ENCODE measurements at places on chromosomes 13 and 19. TPM values are rescaled to one million over a fixed set of nuclear protein-coding genes. Genes with fewer than 3 reads are reported as not detected.

- peak; percentile 75 for DNase-seq
Measured at GRCh38 chr19:18304458-18305310, 18.2 kb downstream of the LSM4 start.

- no peak for DNase-seq
Measured at GRCh38 chr19:5338656-5339197, 1.9 kb downstream of the PTPRS start.

DNA sequence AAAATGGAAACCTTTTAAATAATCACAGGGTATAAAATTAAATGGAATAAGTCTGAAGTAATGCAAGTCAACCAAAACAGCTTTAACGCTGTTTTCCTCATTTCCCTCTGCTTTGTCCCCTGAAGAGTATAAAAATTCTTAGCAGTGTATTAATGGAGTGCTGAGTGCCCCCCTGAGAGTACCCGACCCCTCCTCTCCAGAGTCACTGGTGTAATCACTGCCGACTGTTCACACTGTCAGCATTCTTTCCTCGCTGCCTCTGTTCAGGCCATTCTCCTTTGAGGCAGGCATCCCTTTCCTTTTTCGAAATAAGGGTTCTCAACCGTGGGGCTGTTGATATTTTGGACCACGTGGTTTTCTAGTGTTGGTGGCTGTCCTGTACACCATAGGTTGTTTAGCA, 146.9 kb upstream of the SLC10A2 start:
- DNase-seq: no peak

- no peak for DNase-seq
Measured at GRCh38 chr19:5903056-5903623, 450 bp downstream of the NDUFA11 start.

DNA sequence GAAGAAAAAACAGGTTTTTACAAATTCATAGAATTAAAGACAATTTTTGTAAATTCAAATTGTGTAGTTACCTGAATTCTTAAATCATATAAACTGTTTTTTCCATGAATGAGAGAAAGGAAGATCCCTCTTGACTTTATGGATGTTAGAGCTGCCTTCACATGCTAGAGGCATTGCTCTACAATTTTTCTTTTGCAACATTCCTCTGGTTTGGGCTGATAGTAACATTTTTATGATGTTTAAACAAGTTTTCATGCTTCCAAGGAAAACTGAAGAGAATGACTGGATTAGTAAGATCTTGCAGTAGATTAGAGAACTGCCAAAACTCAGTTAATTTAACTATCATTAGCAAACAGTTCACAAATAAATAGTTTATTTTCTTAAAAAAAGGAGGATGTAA, 250.6 kb downstream of the GPC6 start:
- no peak for DNase-seq

- DNase-seq: peak; percentile 51
Measured at GRCh38 chr19:55406826-55407549, 600 bp downstream of the UBE2S start.

GRCh38 chr19:19538785-19539166, 711 bp downstream of the CILP2 start:
- DNase-seq: no peak

- no peak for DNase-seq
Measured at GRCh38 chr13:66700117-66700601, 530.0 kb downstream of the PCDH9 start.

GRCh38 chr19:29086182-29086581, 126.8 kb downstream of the UQCRFS1 start:
- no peak for DNase-seq

DNA sequence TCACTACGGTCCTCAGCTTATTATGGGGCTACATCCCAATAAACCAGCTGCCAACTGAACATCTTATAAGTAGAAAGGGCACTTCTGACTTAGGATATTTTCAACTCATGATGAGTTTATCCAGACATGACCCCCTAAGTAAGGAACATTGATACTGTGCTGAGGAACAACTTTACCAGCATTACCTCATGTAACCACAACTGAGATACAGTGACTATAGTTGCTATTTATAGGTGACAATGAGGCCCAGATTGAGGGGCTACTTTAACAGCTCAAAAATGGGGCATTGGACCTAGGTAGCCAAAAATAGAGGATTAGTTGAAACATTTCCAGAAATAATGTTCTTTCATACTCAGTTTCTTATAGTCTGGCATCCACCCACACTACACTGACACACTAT, 26.8 kb downstream of the SKA3 start:
- no peak for DNase-seq

Gene ZNF418
- 1.9 TPM for total RNA-seq

DNA sequence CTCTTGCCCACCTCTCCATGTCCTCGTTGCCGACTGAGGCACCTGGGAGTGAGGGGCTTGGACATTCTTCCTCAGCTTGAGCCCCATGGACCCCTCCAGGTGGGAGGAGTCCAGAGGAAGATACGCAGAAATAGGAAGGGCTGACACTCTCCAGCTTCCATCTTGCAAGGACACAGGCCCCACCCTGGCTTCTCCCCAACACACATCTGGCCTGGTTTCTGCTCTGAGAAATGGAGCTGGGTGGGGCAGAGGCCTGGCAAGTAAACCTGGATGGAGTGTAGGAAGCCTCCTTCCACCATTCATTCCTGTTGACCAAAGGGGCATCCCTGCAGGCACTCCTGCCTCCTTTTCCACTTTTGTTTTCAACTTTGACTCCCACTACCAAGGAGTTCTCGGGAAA, 50.5 kb downstream of the NFIX start:
- no peak for DNase-seq

DNA sequence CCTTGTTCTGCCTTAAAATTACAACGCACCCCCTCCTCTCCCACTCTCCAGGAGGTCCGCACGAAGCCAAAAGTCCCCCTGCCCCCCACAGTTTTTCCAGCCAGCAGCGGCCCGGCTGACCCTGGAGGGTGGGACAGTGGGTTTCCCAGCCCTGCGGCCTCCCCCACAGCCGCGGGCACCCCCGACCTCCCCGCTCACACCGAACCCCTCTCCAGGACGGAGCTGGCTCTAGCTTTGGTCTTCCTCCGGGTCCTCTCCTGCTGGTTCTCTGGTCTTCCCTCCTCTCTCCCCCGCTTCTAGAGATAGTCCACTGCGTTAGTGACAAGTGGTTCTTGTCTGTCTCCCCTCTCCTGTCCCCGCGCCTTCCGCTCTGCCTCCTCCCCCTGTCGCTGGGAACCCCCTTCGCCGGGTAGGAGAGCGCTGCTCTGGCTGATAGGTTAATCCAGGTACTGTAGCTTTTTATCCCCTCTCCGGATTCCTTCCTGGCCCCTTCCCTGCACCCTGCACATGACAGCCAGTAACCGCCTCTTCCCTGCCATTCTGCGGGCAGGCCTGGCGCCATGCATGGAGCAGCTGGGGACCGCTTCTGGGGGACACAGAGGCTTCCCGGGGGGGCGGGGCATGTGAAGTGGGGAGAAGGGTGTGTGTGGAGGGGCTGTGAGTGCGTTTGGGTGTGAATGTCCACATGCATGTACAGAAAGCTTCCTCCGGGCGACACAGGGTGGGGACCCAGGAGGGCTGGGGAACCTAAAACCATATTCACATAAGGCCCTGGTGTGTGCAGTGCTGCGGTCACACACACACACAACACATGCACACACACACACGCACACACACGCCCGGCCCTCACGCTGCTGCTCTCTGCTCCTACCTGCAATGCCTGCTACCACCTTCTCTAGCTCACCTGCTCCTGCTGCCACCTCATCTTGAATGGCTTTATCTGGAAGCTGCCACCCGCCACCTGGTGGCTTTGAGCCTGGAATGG, 17.2 kb downstream of the PRR36 start:
- no peak for DNase-seq

Gene TNFSF11
- total RNA-seq: not detected

Gene YJEFN3
- 4.5 TPM for total RNA-seq

DNA sequence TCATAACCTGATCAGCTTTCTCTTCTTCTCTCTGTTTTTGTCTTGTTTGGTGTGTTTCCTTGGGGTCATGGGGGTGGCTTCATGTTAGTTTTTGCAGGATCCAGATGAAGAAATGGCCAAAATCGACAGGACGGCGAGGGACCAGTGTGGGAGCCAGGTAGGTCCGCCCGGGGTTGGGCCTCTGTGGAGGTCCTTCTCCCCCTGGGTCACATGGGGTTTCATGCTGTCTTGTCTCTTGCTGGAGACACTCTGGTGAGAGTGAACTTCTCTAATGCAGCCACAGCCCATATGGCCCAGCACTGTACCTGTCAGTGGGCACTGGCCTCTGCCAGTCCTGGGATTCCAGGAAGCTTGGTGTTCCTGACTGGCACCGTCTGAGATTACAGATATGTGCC, 1.1 kb downstream of the CCNE1 start:
- no peak for DNase-seq

DNA sequence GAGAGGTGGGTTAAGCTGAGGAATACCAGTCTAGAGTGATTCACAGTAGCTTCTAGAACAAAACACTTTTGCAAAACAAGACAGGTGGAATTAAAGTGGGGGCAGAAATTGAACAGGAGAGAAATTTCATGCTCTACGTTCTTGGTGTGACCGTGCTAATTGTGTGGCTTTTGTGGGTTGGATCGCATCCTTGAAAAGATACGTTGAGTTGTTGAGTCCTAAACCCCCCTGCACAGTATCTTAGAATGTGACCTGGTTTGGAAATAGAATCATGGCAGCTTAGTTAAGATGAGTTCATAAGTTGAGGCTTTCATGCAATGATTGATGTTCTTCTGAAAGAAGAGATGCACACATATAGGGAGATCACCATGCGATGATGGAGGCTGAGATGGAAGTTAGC, 308.2 kb downstream of the ATP8A2 start:
- DNase-seq: no peak

DNA sequence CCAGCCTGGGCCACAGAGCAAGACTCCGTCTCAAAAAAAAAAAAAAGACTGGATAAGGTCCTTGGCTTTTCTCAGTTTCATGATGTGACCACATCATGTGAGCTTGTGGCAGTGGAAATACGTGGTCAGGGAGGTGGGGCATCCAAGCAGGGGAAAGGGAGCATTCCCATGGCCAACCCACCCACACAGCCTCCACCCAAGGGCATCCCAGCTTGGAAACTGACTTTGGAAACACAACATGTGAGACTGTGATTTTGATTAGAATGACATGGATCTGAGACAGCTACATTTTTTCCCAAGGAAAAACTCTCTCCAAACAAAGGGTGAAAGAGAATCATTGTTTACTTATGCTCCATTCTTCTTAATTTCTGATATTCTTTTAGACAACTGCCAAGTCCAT, 405.0 kb upstream of the ZNF507 start:
- no peak for DNase-seq

Gene SIGLECL1
- total RNA-seq: not detected

Gene IZUMO2
- not detected for total RNA-seq

Gene PLVAP
- total RNA-seq: 19.5 TPM

Gene COL5A3
- 2.5 TPM for total RNA-seq

- DNase-seq: no peak
Measured at GRCh38 chr13:21243045-21243897, 66.8 kb downstream of the MRPL57 start.

Gene CCNE1
- total RNA-seq: 3.8 TPM

Gene ZNF878
- not detected for total RNA-seq
